ENCODE measurements at places on chromosomes 16 and 17.
A peak's percentile ranks its signal among the peaks of the same experiment; 100 is the strongest.

- peak; percentile 51 for DNase-seq
These were observed 12.9 kb downstream of the SYCE1L start for GRCh38 chr16:77211880-77212740.

DNA sequence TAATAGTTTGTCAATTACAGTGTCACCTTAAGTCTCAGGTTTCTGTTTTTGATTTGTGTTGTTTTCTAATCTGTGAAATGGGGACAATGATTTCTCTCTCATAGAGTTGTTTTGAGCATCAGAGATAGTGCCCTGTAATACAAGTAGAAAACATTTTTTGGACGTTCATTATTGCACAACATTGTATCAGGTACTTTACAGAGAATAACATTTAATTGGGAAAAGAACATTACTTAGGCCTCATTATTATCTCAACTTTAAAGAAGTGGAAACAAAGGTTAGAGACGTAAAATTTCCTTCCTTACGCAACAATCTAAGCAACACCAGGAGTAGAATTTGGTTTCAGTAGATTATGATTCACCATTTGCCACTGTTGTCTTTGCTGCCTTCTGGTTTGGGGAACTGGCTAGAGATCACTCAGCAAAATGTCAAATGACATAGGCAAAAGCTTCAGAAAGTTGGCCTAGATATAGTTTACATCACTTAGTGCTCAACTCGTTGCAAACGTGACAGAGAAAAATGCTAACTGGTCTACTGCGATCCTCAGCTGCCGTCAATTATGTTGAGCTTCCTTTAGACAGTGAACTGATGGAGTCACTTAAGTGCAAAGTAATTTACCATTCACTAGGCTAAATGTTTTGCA, 1026.8 kb downstream of the CDH11 start:
- no peak for DNase-seq

DNA sequence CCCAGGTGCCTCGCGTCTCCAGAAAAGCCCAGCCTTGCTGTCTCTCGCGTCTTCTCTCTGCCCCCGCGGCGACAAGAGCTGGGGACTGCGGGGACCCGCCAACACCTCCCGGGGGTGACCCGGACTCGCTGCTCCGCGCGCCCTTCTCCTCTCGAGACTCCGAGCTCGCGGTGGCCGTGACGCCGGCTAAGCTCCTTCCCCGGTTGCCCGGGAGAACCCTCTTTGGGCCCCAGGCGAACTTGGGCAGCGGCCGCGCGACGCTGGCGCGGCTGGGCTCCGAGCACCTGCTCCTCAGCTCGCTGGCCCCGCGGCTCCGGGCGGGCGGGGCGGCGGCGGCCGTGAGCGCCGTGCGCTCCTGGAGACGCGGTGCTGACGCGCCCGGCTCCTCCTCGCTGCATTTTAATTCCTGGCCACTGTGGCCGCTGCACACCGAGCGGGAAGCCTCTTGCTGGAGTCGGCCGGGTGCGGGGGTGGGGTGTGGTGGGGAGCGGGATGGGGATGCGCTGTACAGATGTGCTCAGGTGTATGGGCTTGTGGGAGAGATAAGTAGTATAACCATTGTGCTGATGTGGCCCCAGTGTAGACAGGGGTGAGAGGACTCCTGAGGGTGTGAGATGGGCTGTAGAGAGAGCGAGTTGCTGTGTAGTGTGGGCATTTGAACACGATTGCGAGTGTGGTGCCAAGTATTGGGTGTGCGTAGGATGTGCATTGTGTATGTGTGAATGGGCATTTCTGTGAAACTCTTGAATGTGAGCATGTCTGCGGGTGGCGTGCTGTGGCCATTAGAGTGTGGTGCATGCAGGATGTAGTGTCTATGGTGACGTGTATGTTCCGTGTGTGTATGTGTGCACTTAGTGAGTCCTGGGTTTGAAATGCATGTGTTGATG, at the start of gene ASIC2:
ASIC2 (minus strand) TSS at position 315 of the 887 bp plus-strand sequence.
- DNase-seq = no peak

DNA sequence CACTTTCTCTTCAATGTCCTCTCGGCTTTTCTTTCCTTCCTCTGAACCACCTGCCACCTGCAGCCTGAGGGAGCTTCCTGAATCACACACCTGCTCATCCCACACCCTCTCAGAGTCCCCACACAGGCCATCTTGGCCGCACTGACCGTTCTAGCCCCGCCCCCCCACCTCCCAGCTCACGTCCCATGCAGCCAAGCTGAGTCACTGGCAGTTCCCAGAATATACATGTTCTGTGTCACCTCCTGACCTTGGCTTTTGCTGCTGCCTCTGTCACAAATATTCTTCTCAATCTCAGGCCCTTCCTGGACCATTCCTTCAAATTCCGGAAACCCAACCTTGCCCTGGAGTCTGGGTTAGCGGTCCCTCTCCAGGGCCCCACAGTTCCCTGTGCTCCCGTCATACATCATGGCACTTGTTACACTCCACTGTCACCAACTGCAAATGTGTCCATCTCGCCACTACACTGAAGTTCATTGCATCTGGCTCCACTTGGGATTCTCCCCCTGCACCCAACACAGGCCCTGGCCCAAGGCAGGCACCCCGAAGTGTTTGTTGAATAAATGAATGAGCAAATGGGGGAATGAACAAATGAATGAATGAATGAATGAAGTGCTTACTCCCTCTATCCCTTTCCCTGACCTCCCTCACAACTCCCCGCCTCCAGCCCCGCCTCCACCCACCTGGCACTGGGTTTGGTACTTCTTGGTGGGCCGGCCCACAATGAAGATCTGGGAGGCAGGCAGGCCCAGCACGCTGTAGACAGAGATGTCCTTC, 12.8 kb downstream of the PIMREG start:
- no peak for DNase-seq

DNA sequence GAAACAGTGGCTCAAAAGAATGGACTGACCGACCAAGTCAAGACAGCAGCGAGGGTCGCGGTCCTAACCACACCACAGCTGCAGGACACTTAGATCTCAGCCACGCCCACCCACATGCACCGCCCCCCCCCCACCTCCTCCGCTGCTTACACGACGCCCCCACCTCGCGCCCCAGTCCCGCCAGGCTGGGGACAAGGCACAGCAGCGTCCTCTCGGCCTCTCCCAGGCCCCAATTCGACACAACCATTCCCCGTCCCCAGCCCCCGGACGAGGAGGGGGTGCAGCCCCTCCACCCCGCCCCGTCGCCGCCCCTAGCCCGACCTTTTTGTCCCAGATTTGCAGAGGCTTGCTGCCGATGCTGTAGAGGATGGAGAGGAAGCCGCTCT, 477 bp downstream of the CFAP20 start:
- no peak for DNase-seq

DNA sequence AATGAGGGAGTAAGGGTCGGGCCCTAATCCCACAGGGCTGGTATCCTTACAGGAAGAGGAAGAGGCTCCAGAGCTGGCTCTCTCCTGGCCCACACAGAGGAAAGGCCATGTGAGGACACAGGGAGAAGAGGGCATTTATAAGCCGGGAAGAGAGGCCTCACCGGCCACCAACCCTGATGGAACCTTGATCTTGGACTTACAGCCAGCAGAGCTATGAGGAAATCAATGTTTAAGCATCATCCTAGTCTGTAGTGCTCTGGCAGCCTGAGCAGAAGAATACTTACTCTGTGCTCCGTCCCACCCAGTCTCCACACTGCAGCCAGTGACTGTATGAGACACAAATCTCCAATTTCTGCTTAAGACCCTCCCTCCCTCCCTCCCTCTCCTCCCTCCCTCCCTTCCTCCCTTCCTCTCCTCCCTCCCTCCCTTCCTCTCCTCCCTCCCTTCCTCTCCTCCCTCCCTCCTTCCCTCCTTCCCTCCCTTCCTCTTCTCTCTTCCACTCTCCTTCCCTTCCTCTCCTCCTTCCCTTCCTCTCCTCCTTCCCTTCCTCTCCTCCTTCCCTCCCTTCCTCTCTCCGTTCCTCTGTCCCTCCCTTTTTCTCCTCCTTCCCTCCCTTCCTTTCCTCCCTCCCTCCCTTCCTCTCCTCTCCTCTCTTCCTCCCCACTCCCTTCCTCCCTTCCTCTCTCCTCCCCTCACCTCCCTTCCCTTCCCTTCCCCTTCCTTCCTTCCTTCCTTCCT, 8.9 kb upstream of the TMEM220 start:
- DNase-seq = no peak

DNA sequence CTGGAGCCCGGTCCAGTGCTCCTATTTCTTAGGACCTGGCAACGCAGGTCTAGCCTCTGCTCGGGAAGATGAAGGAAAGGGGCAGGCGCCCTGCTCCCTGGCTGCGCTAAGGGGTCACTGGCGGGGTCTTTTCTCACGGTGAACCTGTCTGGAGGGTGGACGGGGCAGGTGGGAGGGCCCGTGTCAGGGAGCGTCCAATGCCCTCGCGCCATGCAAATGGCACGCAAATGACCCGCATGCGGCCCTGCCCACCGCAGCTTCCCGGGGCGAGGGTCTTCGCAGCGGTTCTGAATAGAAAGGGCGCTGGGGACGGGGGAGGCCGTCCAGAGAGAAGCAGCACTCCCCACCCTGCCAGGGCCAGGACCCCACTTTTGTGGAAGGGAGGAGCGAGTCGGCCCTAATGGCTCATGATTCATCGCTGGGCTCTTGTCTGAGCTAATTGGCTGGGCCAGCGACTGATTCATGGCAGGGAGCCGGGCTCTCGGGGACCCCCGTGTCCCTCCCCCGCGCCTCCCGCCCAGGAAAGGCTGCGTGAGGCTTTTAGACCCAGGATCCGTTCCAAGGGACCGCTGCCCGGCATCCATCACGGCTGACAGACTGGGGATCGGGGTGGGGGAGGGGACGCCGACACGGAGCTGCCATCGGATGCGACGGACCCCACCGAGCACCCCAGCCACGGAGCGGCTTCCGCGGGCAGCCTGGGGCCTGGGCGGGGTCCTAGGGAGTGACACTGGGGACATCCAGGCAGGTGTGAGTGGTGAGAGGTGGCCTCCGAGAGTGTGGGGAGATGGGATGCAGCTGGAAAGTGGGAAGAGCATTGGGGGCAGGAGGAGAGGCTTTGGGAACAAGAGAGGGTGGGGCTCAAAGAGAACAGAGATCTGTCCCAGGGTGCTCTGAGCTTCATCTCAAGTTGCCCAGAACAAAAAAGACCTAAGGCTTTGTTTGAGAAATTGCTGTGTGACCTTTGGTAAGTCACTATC, 25.0 kb upstream of the NGFR start:
- DNase-seq = no peak

GRCh38 chr16:60142619-60143347, 1408.7 kb upstream of the GOT2 start:
- DNase-seq = no peak

GRCh38 chr17:31835984-31836383, 23.1 kb downstream of the COPRS start:
- no peak for DNase-seq

GRCh38 chr17:82225368-82226029, 3.3 kb upstream of the SLC16A3 start:
- no peak for DNase-seq

DNA sequence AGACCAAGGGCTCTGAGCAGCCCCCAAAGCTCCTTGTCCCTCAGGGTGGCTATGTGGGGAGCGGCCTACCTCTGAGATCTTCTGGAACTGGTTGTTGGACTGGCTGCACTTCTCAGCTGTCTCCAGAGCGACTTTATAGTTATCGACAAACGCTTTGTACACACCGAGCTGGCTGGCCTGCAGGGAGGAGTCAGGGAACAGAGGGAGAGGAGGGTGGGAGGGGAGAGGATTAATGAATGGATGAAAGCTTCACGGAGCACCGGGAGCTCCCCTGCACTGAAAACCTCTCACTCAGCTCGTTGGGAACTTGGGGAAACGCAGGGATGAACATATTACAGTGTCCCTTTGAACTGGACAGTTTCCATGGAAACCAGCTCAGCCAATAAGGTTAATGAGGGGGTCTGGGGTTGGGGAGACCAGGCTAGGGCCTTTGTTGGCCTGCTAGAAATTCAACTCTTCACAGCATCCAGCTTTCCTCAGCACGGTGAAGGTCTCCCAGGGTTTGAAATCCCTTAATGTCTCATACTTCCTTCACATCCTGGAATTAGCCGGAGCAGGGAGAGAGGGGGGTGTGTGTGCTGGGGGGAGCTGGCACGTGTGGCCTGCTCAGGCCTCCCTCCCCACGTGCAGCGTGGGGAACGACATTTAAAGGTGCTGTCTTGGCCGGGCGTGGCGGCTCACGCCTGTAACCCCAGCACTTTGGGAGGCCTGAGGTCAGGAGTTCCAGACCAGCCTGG, 86.7 kb downstream of the TIMM22 start:
- DNase-seq = no peak
